Esophagus muscularis mucosa (tissue), 4 donors: ENCODE measurements at places on chromosomes 1 and 21.

DNA sequence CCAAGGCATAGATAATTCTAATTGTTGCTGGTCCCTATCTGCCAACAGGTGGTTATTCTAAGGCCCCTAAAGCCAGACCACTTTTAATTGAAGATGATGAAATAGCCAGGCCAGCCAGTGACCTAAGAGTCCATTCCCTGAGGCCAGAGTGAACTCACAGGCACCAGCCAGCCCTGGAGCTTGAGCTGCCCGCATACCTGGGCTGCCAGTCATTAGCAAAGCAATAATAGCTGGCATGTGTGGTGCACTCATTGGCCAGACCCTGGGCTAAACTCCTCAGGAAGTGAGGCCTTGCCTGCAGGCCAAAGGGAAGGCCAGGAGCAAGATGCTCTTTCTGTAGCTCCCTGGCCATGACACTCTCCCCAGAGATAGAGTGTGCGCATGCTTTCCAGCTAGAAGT lies 180.4 kb upstream of the KLHDC7A start:
- no peak for DNase-seq

- no peak for DNase-seq
These were observed 16.6 kb downstream of the RHBG start for GRCh38 chr1:156385534-156386031.

- no peak for DNase-seq
These were observed 146.6 kb downstream of the HHAT start for GRCh38 chr1:210475321-210475720.

DNA sequence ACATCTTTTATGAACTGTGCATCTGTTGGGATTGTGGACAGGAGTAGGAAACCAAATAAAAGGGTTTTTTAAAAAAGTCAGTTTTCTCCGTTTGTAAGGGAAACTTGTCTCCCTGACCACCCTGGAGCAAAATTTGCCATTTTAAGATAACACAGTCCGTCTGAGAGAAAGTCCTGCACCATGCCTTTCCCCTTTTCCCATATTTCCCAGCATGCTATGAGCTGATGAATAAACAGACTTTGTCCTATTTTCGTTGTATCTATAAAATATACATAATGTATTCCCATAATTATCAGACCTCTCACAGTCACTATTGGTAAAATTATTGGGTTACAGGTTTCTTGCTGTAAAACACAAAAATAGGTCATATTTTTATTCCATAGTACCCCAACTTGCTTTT lies 1.7 kb upstream of the AKT3 start:
- no peak for DNase-seq
